Neural progenitor cell (in vitro differentiated cells): ENCODE measurements at places on chromosomes 13 and 19. TPM values are rescaled to one million over a fixed set of nuclear protein-coding genes. Genes with fewer than 3 reads are reported as not detected.
A peak's percentile ranks its signal among the peaks of the same experiment; 100 is the strongest.

The ZNF681 gene
- 11.4 and 16.7 TPM in 2 replicates for total RNA-seq

The ZNF560 gene
- total RNA-seq, result not detected in 2 replicates

The FBN3 gene
- 23.0 and 33.0 TPM in 2 replicates for total RNA-seq

The SIGLEC12 gene
- not detected in 2 replicates for total RNA-seq

The SLC25A41 gene
- total RNA-seq, result 0.46 TPM in 1 of 2 replicates, not detected in the other

The SIGLEC10 gene
- total RNA-seq, result not detected in 2 replicates

The IGFL3 gene
- total RNA-seq, result not detected in 2 replicates

The PGLYRP2 gene
- not detected in 2 replicates for total RNA-seq

- no peak overlapping the region for H3K4me3 ChIP-seq
- no peaks in the 10 kb centered on the region for H3K36me3 ChIP-seq
- H3K4me1 ChIP-seq, result peaks cover 3% of the 10 kb centered on the region
These were observed 30.3 kb upstream of the FRY start for GRCh38 chr13:32001154-32001768.

DNA sequence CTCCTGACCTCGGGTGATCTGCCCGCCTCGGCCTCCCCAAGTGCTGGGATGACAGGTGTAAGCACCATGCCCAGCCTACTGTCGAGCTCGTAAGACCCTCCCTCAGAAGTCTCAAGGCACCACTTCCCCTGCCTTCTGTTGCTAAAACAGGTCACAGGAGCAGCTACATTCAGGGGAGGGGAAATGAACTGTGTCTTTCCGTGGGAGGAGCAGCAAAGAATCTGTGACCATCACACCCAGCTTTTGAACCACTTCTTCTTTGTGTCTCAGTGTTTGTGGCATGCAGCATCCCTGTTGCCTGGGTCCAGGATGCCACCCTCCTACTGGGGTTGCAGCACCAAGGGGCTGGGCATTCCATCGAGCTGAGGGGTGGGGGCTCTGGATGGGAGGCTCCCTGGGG lies 7.7 kb upstream of the CSNK1G2 start:
- no peak for DNase-seq
- no peaks in the 10 kb centered on the region for H3K4me1 ChIP-seq
- H3K27ac ChIP-seq, result no peak overlapping the region
- no peak overlapping the region for H3K4me3 ChIP-seq
- no peaks in the 10 kb centered on the region for H3K36me3 ChIP-seq

DNA sequence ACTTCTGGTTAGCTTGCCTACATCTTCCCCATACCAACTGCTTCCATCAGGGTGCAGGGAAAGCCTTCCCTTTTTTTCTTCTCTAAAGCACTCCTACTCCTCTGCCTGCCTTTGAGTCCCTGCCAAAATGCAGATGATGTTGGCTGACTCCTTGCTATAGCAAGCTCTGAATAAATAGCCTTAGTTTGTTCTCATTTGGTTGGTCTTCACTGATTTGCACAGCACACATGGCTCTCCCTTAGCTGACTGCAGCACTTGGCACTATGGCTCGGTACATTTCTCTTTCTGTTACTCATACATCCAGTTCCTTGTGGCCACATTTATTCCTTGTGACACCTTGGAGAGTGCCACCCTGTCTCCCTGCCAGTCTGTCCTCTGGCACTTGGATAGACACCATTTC lies 249.8 kb downstream of the DCLK1 start:
- no peaks in the 10 kb centered on the region for H3K4me1 ChIP-seq
- DNase-seq, result no peak
- H3K27me3 ChIP-seq, result no peaks in the 10 kb centered on the region
- no peak overlapping the region for H3K4me3 ChIP-seq
- no peaks in the 10 kb centered on the region for H3K36me3 ChIP-seq

DNA sequence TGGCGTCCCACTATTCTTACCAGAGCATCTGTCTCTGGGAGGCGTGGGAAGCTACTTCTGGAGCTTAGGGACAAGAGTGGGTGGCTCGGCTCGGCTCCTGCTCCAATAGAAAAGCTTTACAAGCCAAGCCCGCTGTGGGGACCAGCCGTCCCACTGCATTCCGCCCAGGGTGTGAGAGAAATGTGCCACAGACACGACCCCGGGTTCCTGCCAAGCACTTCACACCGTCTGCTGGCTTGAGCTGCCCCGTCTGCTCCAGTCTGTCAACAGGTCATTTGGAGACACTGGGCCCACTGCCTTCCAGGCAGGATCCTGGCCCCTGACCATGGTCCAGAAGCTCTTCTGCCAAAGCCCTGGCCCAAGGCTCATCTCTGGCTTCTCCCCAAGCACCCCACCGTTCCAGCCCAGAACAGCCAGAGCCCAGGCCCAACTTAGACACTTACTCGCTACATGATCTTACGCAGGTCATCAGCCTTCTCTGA lies 6.5 kb upstream of the FKRP start:
- no peaks in the 10 kb centered on the region for H3K4me1 ChIP-seq
- no peaks in the 10 kb centered on the region for H3K27me3 ChIP-seq
- no peak for DNase-seq
- H3K4me3 ChIP-seq, result no peak overlapping the region
- peaks cover 1% of the 10 kb centered on the region for H3K36me3 ChIP-seq

GRCh38 chr19:13063461-13064091 lies 39.1 kb downstream of the LYL1 start:
- H3K4me1 ChIP-seq, result peaks cover 16% of the 10 kb centered on the region
- H3K27me3 ChIP-seq, result peaks cover 78% of the 10 kb centered on the region
- H3K4me3 ChIP-seq, result no peak overlapping the region
- no peaks in the 10 kb centered on the region for H3K36me3 ChIP-seq

DNA sequence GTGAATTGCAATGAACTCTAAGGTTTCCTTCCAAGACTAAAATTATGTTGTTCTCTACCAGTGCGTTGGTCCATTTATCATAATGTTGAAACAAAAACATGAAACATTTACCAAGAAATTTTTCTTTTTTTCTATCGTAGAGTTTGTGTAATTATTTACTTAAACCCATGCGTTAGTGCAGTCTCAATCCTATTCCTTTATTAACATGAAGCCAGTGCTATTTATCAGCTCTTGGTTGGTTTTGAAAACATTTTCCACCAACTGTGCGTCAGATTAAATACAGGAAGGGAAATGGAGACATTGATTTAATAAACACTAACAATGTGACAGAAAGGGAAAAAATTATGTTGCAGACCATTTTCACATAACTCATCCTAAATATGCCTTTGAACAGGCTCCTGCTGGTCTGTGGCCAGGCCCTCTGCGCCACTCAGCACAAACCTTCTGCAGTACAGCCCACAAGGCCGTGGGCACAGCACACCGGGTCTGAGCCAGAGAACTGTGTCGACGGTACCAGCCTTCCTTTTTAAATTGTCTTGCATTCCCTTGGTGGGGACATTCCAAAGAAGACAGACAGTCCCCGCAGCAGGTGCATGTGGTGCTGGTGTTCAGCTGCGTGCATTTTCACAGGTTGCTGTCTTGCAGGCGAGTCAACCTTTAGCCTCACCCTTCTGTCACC lies 135.8 kb downstream of the SHISA2 start:
- H3K4me3 ChIP-seq, result no peak overlapping the region
- DNase-seq, result no peak
- no peaks in the 10 kb centered on the region for H3K27me3 ChIP-seq
- H3K27ac ChIP-seq, result no peak overlapping the region

- H3K4me3 ChIP-seq, result no peak overlapping the region
- peaks cover 17% of the 10 kb centered on the region for H3K27me3 ChIP-seq
- H3K4me1 ChIP-seq, result peaks cover 8% of the 10 kb centered on the region
- H3K27ac ChIP-seq, result no peak overlapping the region
These were observed 4.5 kb upstream of the EPSTI1 start for GRCh38 chr13:42996584-42996983.

- no peak within 1 kb of the TSS for H3K4me3 ChIP-seq
- H3K4me1 ChIP-seq, result peaks cover 31% of the 10 kb centered on the region
- H3K36me3 ChIP-seq, result no peaks in the 10 kb centered on the region
- DNase-seq, result no peak
- H3K27ac ChIP-seq, result no peak within 1 kb of the TSS
These were observed at the start of gene ELF1 for GRCh38 chr13:41019011-41019487. TSS of gene ELF1 (minus strand) at chr13:41019316. CDS start at chr13:40982054, 37,262 bp downstream.

DNA sequence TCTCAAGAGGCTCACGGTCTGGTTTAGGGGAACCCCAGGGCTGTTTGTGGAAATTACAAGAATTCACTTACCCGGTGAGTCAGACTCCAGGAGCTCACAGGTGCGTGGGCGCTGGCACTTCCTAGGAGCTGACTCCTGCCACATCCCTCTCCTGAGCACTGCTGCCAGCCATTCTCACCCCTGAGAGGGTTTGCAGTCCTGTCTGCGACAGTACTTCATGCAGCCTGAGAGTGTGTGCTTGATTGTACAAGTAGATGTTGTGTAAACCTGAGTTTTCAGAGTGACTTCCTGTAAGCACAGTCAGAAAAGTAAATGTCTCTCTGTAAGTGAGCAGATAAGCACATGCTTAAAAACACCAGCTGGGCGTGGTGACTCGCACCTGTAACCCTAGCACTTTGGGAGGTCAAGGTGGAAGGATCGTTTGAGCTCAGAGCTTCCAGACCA lies 8.1 kb downstream of the MRPL4 start:
- H3K27ac ChIP-seq, result no peak overlapping the region
- H3K4me1 ChIP-seq, result no peaks in the 10 kb centered on the region
- H3K36me3 ChIP-seq, result no peaks in the 10 kb centered on the region
- no peak for DNase-seq
- no peaks in the 10 kb centered on the region for H3K27me3 ChIP-seq
- H3K4me3 ChIP-seq, result no peak overlapping the region

GRCh38 chr19:11483366-11484111 lies 2.7 kb upstream of the ELAVL3 start:
- DNase-seq, result no peak
- no peak overlapping the region for H3K4me3 ChIP-seq
- peaks cover 3% of the 10 kb centered on the region for H3K4me1 ChIP-seq
- no peak overlapping the region for H3K27ac ChIP-seq
- H3K27me3 ChIP-seq, result peaks cover 46% of the 10 kb centered on the region

GRCh38 chr19:5667751-5668271 lies 12.5 kb downstream of the MICOS13 start:
- peak; percentile 40 for DNase-seq
- no peak overlapping the region for H3K27ac ChIP-seq
- H3K4me1 ChIP-seq, result no peaks in the 10 kb centered on the region
- H3K4me3 ChIP-seq, result no peak overlapping the region
- H3K36me3 ChIP-seq, result no peaks in the 10 kb centered on the region
